ENCODE measurements at places on chromosomes 6 and 20.

- DNase-seq: no peak
Observed at GRCh38 chr6:14655201-14656061, 537.9 kb downstream of the CD83 start.

DNA sequence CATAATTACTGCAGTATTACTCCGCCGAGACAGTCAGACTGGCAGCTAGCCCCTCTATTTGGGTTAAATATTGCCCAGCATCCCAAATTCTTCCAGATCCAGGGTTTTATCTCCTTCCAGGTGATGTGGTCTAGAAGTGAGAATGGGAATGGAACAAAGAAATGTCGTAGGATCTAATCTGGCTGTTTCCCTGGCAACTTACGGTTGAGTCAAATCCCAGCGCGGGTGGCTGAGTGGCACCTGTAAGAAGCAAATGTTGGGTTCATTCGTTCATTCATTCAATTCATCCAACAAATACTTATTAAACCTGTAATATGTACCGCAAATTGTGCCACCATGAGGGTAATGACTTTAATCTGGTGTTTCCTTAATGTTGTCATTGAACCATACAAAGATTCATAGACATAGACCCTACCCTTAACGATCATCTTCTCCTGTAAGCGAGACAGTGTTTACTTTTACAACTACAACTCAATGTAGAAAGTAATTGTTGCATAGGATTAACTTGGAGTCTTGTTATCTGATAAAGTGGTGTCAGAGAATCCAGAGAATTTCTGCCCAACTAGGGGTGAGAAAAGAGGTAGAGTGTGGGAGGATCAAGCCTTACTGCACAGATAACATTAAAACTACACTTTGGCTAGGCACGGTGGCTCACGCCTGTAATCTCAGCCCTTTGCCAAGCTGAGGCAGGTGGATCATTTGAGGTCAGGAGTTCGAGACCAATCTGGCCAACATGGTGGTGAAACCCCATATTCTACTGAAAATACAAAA, 91.3 kb upstream of the ADGRF1 start:
- DNase-seq: no peak

DNA sequence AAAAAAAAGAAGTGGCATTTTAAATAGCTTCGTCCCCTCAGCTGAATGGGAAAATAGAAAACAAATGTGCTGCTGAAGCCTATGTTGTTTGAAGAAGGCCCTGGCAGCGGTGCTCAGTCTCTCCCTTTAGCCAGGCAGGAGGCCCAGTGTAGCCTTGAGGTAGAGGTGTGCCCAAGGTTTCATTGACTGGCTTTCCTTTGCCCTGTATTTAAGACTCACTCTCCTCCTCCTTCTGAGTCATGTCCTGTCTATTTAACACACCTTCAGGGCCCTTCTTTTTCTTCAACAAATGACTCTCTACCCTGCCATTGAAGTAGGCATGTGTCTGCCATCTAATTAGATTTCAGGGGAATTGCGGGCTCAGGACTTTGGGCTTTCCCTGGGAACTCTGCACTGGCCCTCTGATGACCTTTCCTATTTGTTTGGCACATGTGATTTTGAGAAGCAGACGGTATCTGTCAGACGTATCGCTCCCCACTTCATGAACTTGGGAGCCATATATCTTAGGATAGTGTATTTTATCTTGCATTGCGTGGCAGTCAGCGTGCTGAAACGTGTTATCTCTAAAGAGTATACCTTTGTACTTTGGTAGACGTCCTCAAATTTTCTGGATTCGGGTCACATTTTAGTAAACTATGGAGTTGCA, 4.3 kb downstream of the TJAP1 start:
- DNase-seq: no peak

- no peak for DNase-seq
Observed at GRCh38 chr6:144314003-144314485, 28.9 kb downstream of the UTRN start.

GRCh38 chr20:58402305-58402704, 13.3 kb downstream of the VAPB start:
- DNase-seq: no peak

DNA sequence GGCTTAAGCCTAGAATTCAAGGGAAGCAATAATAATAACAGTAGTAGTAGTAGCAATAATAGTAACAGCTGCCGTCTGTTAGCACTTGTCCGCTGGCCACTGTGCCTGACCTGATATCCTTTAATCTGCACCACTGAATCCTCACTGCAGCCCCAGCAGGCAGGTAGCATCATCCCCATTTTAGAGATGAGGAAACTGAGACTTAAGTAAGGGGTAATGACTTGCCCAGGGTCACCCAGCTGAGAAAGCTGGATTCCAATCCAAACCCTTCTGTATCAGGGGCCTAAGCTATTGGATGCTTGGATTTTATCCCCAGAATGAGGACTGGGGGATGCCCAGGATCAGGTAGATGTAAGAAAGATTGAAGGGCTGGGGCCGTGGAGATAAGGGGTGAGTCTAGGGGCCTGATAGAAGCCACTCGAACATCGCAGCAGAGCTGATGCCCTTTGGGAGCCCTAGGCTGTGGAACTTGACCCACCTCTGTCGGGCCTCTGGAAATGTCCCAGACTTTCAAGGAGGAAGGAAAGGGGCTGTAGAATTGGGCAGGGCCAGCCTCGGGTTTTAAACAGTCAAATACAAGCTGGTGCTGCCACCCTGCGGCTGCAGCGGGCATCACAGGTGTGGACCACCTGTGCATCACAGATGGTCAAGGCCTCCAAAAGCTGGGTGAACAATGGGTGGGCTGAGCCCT, 102.1 kb upstream of the MYL9 start:
- DNase-seq: peak; percentile 83

GRCh38 chr6:12189661-12190060, 100.5 kb upstream of the EDN1 start:
- no peak for DNase-seq

GRCh38 chr6:25172819-25173218, 106.4 kb upstream of the CARMIL1 start:
- DNase-seq: no peak

DNA sequence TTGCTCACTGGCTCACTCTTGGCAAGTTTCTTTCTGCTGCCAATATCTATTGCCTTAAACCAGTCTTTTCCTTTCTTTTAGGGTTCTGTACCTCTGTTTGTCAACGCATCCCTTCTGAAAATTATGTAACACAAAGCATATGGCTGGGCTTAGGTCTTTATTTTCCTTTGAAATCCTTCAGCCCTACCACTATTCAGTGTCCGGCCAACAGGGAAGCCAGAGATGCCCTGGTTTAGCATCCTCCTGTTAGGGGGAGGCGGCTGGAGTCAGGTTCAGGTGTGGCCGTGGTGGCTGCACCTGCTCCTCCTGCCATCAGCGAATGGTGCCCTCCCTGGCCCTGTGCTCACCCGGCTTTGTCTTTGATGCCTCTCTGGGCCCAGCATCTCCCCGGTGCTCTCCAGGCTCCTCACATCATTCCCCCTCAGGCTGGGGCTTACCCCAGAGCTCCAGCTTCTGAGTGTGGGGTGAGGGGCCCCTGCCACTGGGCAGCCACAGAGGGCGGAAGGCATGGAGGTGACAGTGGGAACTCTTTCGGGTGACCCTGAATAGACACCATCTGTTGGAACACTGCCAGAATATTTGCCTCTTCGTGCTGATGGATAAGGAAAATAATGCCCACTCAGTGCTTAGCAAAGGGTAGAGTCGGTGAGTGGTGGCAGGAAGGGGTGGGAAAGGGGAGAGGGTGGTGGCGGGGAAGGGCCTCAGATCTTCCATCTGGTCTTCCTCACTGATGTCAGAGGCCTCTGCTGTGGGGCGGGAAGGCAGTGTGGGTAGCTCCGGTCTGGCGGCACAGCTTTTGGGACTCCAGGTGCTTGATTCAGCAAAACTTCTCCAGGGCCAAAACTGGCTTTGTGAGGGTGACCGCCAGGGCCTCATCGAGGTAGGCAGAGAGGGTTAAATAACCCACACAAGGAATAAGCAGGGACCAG, 97.2 kb downstream of the DACT2 start:
- DNase-seq: no peak

- DNase-seq: no peak
Observed at GRCh38 chr6:75012018-75012417, 193.8 kb downstream of the COL12A1 start.

- no peak for DNase-seq
Observed at GRCh38 chr6:81511423-81511822, 241.1 kb downstream of the TENT5A start.

- no peak for DNase-seq
Observed at GRCh38 chr6:132683543-132683942, 24.6 kb upstream of the TAAR1 start.

- no peak for DNase-seq
Observed at GRCh38 chr6:7939184-7939863, 28.7 kb upstream of the TXNDC5 start.

GRCh38 chr20:41697861-41698559, 79.8 kb upstream of the CHD6 start:
- no peak for DNase-seq

GRCh38 chr6:81172056-81172740, 580.3 kb downstream of the TENT5A start:
- no peak for DNase-seq

- DNase-seq: no peak
Observed at GRCh38 chr6:156359912-156360311, 417.3 kb upstream of the ARID1B start.

GRCh38 chr6:82397962-82398692, 34.5 kb downstream of the TPBG start:
- no peak for DNase-seq

DNA sequence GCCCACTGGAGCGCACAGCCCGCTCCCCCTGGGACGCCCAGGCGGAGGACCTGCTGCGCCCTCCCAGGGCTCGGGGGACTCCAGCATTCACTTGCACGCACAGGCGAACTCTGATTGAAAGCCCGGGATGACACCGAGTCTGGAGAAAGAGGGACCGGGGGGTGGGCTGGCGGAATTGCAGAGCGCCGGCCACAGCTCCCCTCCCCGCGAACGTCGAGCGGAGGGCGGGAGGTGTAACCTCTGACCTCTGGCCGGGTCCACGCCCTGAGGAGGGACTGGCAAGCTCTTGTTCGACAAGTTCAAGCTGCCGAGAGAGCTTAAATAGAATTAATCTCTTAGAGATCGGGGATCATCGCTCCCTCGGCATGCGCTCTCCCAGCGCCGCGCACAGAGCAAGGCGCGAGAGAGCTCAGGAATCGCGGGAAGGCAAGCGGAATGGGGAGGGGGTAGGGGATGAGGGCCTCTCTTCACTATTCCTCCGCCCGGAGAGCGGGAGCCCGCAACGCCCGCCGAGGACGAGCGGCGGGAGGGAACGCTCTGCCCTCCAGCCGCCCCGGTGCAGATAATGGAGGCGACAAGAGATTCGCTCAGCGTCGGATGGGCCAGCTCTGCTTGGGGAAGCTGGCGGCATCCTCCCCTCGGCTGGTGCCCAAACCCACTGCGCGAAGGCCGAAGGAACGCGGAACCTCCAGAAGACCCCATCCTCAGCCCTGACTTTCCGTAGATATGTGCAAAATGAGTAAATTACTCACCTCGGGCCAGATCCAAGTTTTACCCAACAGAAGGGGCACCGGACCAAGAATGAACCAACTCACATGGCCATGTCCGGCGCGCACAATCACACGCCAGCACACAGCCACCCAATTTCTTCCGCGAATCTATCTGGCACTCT, 761 bp upstream of the NR2E1 start:
- DNase-seq: no peak

DNA sequence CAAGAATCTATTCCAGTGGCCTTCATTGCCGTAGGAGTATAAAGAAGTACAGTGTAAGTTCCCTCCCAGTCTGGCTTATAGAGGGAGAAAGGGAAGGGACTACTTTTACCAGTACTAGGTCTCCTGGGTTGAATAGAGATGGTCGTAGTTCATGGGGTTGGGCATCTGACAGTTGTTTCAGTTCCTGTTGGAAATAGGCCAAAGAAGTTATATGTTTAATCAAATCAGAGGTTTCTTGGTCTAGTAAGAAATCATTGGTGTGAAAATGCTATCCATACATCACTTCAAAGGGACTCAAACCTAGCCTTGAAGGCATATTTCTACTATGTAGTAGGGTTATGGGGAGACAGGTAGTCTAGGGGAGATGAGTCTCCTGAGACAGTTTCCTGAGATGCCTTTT, 45.6 kb upstream of the MAN1A1 start:
- DNase-seq: no peak

GRCh38 chr6:54768494-54768893, 78.1 kb upstream of the FAM83B start:
- DNase-seq: no peak

DNA sequence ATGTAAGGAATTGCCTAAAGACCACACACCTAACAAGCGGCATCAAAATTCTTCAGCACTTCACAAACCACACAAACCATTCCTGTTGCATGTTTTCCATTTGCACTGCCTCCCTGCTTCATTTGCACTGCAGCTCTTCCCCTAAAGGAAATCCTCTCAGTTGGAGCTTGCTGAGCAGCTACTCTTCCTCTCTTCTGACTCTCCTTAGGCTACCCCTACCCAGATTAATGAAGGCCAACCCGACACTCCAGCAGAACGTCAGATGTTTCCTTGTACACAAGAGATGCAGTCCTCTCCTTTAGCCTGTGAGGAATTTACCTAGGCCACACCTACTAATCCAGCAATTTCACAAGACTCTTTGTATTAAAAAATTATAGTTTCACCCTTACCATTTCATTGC, 8.1 kb downstream of the BEND6 start:
- DNase-seq: no peak

GRCh38 chr6:107660839-107661238, 163.3 kb downstream of the SCML4 start:
- DNase-seq: no peak

GRCh38 chr20:6045566-6045965, 8.3 kb downstream of the LRRN4 start:
- no peak for DNase-seq

- DNase-seq: no peak
Observed at GRCh38 chr6:14348389-14348788, 230.8 kb downstream of the CD83 start.

DNA sequence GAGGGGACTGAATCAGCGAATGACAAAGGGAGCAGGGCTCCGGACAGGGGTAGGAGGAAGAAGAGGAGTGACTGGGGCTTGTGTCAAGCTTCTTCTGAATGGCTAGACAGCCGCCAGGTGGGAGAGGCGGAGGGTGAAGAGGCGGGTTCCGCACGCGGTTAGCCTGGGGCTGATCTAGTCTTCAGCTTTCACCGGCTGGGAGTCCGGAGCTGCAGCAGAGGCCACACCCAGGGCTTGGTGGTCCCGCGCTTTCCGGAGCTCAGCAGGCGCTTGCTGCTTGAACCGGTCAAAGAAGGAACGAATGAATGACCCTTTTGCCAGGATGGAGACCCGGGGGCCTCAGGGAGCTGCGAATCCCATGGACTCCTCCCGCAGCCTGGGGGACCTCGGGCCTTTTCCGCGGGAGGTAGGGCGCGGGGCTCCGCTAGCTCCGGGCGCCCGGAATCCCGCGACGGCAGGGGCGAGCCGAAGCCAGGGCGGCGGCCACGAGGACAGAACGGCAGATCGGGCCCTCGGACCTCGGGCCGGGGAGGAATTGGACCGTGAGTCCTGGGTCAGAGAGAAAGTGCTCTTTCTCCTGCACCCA, at the start of gene C6orf141:
Gene C6orf141, plus strand, starts transcription at position 177 of the 586 bp plus-strand sequence. Its CDS starts 125 bp downstream, at position 302.
- DNase-seq: no peak

- DNase-seq: no peak
Observed at GRCh38 chr20:23404196-23404595, 17.1 kb downstream of the NAPB start.

- DNase-seq: no peak
Observed at GRCh38 chr6:12952318-12952717, 235.8 kb downstream of the PHACTR1 start.

Data from posterior cingulate gyrus (tissue), 11 donors.